ENCODE measurements at places on chromosomes 7 and 10.

DNA sequence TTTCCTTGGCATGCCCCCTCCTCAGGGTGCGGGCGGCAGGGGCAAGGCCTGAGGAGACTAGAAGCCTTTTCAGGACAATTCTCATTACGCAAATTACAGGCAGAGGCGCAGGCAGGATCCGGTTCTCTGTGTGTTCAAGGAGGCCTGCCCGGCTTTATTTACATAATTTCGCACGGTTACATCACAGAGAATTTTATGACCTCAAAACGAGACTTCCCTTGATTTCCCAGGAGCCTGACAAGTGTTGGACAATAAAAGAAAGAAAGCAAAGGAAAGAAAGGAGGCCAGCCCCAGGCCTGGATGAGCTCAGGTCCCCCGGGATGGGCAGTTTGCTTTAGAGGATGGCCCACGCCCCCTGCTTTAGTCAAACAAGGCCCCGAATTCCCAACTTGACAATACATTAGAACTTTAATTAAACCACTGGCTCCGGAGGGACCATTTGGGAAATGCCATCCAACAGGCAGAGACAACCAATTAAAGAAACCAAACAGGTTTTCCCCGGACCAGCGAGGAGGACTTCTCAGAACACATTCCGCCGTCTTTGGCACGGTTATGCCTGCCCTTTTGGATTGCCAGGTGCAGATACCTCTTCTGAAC, 2.9 kb downstream of the MNX1 start:
- DNase-seq, result no peak

DNA sequence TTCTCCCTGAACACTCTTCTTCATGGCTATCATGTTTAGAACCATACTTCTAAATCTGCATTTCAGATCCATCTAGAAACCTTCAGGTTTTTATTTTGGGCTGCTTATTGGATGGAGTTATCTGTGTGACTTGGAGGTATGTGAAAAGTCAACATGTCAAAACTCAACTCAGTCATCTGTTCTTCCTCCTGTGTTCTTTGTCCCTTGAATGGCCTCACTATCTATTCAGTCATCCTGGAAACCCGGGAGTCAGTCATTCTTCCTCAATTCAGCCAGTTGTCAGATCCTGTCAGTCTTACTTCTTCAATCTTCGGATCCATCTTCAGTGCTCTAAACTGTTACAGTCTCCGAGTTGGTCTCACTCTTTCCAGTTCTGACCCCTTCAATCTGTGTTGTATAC, 52.2 kb downstream of the VKORC1L1 start:
- no peak for DNase-seq

DNA sequence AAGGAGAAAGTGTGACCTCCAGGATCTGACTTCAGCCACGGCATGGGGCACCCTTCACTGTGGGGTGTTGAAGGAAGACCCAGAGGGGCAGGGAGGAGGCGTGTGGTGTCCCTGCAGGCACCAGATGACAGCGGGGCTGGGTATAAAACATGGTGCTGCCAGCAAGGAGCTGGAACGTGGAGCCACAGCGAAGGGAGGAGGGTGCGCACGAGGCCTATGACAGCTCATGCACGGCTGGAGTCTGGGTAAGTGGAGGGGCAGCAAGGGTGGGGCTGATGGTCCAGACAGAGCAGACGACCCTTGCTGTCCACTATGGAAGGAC, 27.8 kb upstream of the FOXL3 start:
- no peak for DNase-seq

GRCh38 chr7:1940402-1940786, 270.3 kb downstream of the ELFN1 start:
- DNase-seq, result no peak

- no peak for DNase-seq
These were observed 28.0 kb downstream of the GRK5 start for GRCh38 chr10:119235356-119235755.

DNA sequence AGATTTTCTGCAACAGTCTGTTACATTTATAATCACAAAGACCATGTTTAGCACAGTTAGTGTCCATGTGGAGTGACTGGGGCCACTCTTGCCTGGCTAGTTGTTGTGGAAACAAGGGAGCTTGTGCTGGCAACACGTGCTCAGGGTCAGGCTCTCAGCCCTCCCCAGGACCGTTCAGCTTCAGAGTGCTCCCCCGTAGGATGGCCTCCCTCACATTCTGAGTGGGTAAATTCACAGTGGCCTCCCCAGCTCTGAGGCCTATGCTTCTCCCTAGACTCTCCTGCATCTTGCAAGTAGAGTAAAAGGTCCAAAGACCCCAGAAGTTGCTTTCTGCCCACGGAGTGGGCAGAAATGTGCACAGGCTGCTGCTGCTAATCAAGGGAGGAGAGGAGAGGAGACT, 122.3 kb downstream of the ADCY1 start:
- DNase-seq, result no peak

GRCh38 chr7:2166625-2167280, 66.0 kb downstream of the MAD1L1 start:
- no peak for DNase-seq

DNA sequence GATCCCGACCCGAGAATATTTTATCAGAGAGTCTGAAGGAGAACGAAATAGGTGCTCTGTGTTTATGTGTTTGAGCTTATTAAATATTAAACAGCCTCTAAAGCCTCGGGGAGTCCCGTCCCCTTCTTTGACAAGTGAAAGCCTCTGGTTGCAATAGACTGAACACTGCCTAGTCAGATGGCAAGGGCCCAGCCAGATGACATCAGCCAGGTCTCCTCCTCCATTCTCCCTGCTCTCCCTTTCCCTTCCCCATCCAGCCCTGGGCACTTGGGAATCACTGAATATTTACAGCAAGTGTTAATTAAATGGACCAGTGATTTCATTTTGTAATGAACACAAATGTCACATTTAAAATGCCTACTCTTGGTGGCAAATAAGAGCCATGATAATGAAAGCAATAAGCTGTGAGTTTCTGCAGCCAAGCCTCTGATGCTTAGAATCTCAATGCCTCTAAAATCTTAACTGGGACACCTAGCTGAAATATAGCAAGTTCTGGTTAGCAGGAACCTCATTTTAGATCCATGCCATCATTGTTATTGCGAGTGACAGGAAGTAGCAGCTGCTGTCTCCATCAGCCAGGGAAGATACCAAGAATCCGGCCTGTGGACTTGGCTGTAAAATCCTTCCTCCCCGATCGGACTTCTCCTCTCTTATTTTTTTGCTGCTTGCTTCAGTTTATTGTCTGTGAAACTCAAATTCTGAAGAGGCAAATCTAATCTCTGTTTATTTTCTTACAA, 202.1 kb downstream of the PRPF18 start:
- no peak for DNase-seq

DNA sequence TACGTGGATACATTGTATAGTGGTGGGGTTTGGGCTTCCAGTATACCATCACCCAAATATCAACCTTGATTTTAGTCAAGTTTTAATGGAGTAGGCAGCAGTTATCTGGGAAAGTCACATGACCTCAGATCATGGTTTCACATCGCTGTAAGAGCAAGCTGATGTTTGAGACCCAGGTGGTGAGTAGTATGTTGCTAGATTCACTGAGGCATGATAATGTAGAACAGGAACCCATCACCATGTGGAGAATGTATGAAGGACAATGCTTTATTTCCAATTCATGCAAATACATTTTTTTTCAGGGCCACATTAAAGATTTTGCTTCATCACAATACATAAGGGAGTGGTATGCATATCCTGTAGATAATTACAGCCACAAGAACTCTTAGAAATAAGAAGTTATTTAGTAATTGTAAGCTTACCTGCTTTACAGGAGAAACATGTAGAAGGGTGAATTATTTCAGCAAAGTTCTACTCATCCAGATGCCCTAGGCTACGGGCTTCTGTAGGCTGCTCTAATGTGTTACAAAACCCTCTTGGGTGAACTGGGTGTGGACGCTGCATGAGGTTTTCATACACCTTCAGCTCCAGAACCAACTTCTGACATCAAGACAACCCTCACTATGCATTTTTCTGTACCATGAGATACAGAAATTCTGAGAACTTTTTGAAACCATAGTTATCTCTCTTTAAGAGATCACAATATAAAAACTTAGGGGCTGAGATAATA, 27.6 kb upstream of the LAMB4 start:
- no peak for DNase-seq

DNA sequence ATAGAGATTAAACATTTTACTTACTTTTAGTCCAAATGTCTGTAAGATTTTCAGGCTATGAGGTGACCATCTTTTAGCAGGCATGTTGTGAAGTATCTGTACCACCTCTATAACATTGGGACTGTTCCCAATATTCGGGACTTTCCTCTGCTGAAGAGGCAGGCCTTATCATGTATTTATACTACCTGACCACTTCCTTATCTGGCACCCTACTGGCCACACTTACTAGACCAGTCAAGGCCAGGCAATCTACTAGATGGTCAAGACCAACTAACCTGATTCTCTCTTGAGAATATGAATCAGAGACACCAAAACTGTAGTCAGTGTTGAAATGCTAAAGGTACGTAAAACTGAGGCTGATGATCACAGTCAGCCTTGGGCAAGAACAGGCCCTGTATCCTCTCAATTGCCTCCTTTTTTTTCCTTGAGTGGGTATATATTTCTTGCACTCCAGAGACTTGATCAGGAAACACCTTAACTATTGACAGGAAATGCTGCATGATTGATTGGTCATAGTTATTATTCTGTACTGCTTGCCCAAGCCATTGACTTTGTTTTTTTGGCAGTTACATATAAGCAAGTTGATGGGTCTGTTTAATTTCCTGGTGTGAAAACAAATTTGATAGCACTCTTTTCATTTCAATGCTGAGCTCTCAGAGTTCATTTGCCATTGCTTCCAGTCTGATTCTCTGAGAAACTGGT, 5.2 kb upstream of the PRKAR2B start:
- DNase-seq, result no peak

DNA sequence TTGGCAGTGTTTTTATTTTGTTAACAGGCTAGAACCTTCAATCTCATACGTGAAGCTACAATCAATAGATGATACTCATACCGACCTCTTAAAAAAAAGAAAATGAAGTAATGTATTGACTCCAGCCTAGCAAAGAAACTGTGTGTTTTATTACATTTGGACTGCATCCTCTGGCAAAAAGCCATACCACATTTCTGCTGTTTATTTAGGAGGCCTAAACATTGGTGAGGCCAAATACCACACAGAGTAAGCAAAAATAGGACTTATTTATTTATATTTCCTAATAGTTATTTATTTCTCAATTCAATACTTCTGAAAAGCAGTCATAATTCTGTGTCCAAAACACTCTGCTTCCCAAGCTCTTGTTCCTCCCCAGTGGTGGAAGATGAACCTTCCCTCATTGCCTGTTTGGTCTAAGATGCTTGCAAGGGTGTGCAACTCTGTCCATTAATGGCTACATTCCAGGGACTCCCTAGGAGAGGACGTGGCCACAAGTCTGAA, 398.8 kb upstream of the KLF6 start:
- DNase-seq, result no peak

DNA sequence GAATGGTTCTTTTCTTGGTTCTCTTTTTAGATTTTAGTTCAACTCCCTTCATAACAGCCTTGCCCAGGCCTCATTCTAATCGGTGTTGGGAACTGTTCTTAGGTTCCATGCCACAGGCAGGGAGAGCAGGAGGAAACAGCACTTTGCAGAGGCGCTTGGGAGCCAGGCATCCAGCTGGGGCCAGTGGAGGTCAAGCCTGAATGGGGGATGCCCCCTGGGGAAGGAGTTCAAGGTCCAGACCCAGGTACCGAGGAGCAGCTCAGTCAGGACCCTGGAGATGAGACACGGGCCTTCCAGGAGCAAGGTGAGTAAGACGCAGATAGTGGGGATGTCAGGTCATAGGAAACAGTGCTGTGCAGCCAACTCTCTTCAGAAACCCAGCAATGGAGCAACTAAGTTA, 4.5 kb downstream of the ZSCAN25 start:
- DNase-seq, result no peak

- DNase-seq, result no peak
These were observed 96.6 kb upstream of the PTN start for GRCh38 chr7:137439829-137440825.
